ENCODE measurements at places on chromosomes 12 and 14.

DNA sequence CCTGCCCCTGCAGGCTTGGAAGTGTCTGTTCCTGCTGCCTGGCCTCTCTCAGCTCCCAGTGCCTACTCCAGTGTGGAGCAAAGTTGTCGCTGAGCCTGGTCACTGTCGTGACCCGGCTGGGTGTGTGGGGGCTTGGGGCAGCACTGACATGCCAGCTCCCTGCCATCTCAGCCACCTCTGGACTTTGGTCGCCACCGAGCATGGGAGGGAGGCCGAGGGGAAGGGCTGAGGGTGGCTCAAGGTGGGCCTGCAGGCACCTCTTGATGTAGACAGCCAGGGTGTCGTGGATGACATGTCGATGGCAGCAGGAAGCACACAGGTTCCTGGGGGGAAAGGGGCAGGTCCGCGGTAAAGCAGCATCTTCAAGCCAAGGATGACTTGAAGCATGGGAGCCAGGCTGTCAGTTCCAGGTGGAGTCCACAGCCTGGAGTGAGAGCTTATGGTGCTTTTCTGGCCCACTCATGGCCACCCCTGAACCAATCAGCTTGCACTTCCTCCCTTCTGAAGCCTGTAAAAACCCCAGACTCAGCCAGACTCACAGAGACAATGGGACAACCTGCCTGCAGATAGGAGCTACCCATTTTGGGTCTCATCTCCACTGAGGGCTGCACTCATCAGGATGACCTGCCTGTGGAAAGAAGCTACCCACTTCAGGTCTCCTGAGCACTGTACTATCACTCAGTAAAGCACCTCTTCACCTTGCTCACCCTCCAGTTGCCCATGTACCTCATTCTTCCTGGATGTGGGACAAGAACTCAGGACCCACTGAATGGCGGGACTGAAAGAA is 210.1 kb downstream of the MON2 start:
- DNase-seq, result no peak

DNA sequence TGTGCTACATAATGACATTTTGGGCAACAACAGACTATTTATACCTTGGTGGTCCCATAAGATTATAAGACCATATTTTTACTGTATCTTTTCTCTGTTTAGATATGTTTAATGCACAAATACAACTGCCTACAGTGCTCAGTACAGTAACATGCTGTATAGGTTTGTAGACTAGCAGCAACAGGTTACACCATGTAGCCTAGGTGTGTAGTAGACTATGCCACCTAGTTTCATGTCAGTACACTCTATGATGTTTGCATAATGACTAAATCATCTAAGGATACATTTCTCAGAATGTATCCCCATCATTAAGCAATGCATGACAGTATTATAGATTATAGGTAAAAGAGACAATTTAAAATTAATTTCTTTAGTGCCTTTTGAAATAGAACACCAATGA is 30.7 kb upstream of the CEBPE start:
- DNase-seq, result no peak

GRCh38 chr12:111570084-111570961 is 28.8 kb downstream of the ATXN2 start:
- DNase-seq, result no peak

DNA sequence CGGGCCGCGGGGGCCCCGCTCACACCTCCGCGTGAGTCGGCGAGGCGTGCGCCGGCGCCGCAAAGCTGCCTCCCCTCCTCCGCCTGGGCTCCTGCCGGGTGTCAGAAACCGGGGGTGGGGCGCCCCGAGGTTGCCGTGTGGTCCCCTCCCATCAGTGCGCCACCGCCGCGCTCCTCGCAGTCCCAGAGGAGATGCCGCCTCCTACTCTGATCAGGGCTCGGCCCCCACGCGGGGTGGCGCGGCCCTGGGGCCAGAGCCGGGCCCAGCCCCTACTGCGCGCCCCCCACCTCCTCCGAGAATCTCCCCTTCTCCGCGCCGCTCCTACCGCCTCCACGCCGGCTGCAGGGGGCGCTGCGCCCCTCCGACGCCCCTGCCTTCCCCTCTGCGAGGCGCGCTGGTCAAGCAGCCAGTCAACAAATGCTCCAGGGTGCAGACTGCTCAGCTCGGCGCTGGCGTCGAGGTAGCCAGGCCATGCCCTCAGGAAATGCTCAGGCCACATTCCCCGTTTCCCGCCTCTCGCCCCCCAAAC is 467 bp upstream of the JAG2 start:
- DNase-seq, result peak; percentile 54

DNA sequence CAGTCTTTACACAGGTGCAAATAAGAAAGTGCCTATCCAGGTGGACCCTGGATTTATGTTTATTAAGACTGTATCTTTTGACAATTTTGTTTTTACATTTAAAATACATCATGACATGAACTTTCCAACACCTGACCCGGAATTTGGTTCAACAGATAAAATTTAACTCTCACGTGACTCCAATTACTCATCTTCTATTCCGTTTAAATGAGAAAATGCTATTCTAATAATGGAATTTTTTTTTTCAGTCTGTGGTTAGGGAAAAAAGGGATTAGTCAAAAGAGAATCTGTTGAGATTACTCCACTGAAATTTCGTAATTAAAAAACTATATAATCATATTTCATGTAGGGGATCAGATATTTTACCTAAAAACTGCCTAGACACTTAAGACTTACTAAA is 11.1 kb downstream of the VPS37B start:
- no peak for DNase-seq

GRCh38 chr14:103728721-103729120 is 13.1 kb downstream of the ZFYVE21 start:
- DNase-seq, result no peak

- DNase-seq, result no peak
Measured at GRCh38 chr14:55450987-55451386, 10.6 kb upstream of the TBPL2 start.

DNA sequence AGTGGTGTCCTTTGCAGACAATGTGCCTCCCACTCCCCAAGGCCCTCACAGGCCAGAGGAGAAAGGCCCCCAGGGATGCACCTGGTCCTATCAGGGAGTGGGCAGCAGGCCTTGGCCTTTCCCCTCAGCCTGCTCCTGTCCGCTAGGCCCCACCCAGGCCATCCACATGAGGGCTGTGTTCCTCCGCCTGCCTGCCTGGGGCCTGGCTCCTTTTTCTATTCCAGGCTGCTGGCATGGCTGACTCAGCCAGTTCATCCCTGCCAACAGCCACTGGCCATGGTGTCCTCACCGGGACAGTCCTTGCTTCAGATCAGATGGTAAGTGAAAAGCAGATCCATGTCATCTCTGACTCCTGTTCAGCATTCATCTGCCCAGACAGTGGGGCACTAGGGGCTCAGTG is 13.4 kb downstream of the ISM2 start:
- no peak for DNase-seq

DNA sequence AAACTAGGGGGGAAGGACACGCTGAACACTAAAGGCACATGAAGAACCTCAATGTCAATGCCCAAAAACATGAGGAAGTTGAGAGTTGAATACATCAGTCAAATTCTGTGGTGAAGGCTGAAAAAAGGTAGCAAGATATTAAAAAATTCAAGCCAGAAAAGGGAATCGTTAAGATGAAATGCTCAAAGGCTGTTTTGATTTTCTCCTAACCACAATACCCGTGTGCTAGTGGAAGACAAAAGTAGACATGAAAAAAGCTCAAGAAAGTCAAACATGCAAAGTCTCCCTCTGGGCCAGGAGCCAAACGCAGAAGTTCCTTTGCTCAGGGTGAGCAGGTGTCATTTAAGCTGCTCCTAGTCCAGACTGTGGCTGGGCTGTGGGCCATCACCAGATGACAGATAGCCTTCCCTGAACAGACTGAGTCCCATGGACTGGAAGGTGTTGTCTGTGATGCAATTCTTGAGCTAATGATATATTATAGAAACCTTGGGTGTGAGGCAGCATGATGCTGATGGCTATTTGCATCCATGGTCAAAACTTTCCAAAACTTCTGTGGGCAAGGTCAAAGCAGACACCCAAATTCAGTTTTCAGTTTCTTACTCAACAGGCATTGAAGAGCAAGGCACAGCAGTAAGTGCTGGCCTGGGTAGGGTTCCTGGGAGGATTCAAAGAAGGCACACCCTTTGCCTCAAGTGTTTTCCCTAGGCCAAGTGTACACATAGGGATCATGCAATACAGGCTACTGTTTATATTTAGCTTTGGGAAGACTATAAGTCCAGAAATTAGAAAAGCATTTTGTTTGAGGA is 81.6 kb downstream of the MYRFL start:
- DNase-seq, result no peak

GRCh38 chr14:56687123-56687522 is 107.5 kb downstream of the TMEM260 start:
- no peak for DNase-seq

DNA sequence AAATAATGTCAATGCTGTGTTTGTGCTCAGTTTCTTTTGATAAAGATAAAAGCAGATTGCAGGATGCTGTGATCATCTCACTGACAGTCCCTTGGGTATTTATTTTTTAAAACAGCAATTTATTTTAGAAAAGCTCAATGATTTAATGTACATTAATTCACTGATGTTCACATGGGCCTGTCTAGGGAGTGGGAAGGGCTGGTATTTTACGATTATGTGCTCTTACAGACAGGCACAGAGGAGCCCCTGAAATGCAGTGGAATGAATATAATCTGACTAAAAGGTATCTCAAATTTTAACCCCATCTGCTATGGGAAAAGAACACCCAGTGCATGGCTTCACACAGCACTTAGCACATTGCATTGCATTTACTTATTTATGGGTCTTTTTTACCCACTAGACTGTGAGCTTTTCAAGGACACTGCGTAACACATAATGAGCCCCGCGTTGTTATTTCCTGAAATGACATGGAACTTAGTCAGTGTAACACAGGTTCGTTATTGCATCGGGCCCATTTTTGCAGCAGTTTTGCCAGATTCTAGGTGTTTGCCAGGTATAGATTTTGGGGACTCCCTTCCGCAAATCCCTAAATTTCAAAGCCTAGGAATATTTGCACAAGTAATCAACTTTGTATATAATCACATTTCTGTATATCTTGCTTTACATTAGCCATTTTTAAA is 425.3 kb upstream of the FBXO33 start:
- DNase-seq, result no peak

GRCh38 chr14:89618811-89619551 is 201.9 kb upstream of the FOXN3 start:
- peak; percentile 42 for DNase-seq

DNA sequence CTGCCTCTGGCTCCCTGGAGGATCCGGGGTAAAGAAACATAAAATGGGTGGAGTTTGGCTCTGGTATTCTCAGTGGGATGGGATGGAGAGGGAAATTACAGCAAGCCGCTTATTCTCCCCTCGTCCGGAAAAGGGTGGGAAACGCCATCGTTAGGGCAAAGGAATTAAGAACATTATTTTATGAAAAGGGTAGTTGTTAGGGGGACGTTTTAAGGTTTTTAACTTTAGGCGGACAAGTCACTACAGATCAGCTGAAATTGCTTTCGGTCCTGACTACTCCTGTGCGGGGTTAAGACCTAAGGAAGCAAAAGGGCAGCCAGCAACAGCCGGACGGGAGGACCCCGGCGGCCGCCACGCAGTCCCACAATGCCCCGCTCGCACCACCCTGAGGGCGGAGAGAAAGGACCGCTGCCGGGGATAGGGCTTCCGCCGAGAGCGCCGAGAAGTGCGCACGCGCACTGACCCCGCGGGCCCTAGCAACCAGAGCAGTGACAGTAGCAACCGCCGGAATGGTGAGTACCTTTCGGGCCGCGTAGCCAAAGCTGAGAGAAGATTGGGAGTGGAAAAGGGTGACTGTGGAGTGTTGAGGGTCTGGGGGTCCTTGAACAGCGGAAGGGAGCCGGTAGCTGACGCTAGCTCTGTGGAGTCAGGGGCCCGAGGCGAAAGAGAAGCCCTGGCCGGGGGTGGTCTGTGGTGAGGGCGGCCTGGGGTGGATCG is at the start of gene DNAL1:
Gene DNAL1 (plus strand): TSS at position 456 of the 717 bp plus-strand sequence. CDS start 54 bp downstream, at position 510.
- DNase-seq, result peak; percentile 86

DNA sequence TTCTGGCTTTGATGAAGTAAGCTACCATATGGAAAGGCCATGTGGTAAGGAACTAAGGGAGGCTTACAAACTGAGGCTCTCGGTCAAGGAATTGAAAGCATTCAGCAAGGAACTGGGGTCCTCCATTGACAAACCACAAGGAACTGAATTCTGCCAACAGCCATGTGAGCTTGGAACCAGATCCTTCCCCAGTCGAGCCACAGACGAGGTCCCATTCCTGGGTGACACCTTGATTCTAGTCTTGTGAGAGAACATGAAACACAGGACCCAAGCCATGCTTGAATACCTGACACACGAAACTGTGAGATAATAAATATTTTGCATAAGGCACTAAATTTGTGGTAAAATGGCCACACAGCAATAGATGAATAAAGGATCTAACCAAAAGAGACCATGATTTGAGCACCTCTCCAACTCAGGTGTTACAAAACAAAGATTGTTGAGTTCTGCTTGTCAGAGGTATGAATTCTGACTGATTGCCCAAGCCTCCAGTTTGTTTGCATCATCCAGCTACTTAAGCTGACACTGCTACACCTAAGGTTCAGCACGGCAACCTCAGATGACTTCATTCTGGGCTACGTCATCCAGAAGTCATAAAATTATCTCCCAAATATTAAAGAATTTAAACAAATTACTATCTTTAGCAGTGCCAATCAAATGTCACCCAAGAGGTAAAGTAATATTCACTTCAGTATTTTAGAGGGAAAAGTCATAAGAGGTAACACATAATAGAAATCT is 59.4 kb downstream of the GARIN6 start:
- DNase-seq, result no peak

DNA sequence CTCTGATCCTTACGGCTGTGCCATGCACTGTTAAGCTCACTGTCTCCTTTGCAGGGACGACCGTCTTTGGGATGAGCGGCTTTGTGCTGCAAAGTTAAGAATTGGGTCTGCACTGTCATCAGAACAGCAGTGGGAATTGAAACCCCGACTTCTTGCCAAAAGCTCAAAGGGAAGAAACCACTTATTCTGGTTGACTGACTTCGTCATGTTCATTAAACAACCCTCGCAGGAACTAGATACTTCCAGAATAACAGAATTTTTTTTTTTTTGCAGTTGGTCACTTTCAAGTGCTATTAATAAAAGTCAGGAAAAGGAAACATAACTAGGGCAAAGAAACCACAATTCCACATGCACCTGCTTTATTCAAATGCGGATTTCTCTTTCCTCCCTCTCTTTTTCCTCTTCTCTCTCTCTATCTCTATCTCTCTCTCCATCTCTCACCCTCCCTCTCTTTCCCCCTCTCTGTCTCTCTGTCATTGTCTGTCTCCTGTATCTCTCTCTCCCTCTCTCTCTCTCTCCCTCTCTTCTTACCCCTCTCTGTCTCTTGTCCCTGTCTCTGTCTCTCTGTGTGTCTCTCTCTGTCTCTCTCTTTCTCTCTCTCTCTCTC is 12.3 kb upstream of the GLT1D1 start:
- no peak for DNase-seq

- no peak for DNase-seq
Measured at GRCh38 chr12:68163560-68164081, 4.1 kb upstream of the IFNG start.
